SK-N-SH treated with all-trans-retinoic acid at 6 μM for 48 hours (cell line): ENCODE measurements at places on chromosomes 3 and 15.

GRCh38 chr15:72676838-72677237 is 9.1 kb downstream of the HIGD2B start:
- no peak for ATAC-seq

- peak; percentile 92 for ATAC-seq
Observed at GRCh38 chr3:172341482-172342059, 106.7 kb downstream of the GHSR start.

- ATAC-seq: no peak
Observed at GRCh38 chr3:161406594-161407555, 35.6 kb upstream of the SPTSSB start.

DNA sequence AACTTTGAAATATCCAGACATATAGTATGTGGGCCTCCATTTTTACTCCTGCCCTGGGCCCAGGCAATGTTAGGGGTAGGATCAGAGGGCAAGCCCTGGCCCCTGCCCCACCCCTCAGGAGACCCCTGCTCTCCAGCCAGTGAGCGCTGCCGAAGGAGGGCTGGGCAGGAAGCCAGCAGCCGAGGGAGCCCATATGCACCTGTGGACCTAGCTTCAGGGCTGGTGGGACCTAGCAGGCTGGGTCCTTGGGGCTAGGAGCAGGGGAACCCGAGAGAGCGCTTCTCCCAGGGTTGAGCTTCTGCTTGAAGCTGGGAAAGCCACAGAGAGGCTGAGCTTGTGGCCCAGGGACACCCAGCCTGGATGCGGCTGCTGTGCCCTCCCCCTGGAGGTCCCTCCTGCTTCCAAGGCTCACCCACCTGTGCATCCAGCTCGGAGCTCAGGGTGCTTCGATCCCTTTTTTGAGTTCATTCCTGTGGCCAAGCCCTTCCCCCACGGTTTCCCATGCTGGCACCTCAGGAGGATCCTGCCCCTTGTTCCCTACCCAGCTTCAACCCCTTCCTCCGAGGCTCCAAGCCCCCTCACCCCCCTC is 21.0 kb upstream of the CYP11A1 start:
- ATAC-seq: no peak

DNA sequence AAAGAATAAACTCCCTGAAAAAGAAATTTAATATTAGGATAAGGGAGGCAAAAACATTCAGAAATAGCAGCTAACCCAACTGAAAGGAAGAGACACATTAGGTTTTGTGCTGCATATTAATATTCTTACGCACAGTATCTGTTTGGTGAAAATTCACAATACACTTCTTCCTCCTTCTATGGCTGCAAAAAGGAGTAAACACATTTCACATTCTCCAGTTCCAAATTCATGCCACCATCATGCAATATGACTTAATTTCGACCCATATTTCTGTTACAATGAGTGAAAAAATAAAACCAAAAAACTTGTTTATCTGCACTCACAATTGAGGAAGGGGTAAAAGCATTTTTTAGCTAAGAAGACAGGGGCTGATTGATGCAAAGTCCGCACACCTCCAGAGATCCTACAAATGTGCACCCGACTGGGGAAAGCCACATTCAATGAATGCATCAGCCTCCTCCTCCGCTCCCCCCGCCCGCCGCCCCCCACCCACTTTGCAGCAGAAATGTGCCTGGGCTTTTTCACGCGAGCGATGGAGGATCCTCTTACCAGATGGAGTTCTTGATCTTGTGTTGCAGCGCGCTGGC is 1.0 kb downstream of the RFX7 start:
- ATAC-seq: 0 out of 3 replicates have a peak, but pooled peaks have one; percentile 5

- peak; percentile 40 for ATAC-seq
Observed at GRCh38 chr3:25171118-25171807, 256.8 kb upstream of the RARB start.

DNA sequence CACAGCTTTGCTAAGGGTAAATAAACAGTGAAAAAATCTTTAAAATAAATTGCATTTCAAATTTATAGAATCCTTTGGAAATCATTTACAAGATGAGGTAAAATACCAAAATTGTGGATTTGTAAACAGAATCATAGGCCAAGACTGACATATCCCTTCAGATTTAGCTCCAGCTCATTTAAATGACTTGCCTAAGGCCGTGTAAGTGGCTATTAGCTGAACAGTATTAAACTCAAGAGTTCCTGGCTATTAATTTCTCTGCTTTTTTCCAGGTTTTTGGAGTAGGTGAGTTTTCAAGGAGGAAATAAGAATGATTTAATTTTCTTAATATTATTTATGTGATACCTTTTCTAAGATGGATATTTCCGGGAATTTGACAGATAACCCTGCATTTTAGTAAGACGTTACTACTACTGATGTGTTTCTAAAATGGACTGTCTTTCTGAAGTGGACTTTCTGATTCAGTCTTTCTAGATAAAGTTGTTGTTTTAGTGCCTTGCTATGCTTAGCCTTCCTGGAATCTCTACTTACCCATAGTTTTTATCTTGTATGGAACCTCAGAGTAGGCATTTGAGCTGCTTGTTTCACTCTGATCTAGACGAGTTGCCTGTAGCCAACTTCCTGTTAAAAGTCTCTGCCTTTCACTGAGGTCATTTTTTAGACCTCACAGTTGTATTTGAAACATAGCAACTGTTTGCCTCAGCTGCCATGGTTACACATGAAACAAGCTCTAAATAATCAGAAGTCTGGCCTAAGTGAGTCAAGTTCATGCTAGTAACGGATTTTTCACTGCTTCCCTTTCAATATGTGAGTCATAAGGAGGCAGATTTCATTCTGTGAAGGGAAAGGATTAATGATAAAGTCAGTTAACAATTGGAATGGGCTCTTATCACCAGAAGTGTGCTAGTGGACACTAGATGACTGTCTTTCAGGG is 127.0 kb downstream of the KLHL25 start:
- ATAC-seq: peak; percentile 92

DNA sequence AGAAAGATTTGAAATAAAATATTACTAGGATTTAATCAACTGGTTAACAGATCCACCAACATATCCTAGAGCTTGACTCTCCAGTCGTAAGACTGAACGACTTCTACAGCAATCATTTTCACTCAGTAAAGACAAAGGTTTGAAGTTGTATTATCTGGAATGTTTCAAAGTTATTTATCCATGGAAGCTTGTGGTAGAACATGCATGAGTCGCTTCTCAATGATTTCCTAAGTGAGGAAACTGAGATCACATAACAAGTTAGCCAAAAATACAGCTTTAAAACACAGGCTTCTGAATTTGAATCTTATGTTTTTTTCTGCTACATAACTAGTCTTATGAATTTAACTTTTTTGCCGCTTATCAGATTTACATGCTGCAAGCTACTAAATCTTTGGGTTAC is 241.8 kb downstream of the FOXP1 start:
- ATAC-seq: peak; percentile 81

- no peak for ATAC-seq
Observed at GRCh38 chr3:46985588-46985987, 6.1 kb downstream of the NBEAL2 start.

DNA sequence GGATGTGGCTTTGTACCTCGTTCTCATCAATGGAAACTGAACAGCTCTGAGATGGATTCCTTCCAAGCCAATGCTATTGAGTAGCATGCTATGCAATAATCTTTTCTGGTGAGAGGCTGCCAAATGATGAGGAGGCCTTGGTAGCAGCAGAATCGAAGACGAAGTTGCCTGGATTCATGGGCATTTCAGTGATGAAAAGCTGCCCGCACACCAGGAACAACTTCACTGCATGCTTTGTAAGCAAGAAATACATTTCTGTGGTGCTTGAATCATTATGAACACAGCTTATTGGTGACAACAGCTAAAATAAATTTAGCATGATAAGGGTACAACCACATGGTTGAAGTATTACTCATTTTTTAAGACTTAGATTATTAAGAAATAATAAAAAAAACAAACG is 246.8 kb upstream of the ROBO1 start:
- ATAC-seq: no peak

GRCh38 chr15:67050062-67050461 is 15.3 kb upstream of the SMAD3 start:
- ATAC-seq: peak; percentile 19; the same call in 1 of the 3 replicates

DNA sequence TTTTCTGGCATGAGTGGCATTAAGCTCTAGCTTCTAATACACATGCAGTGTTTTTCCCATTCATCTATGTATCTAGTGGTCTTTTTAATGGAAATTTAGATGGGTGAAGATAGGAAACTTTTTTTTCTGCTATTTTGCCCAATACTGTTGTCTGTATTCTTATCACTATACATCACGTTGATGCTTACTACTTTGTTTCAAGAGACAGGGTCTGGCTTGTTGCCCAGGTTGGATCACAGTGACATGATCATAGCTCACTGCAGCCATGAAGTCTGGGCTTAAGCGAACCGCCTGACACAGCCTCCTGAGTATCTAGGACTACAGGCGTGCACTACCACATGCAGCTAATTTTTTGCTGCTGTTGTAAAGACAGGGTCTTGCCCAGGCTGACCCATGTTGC is 84.6 kb downstream of the PEAK1 start:
- peak; percentile 76 for ATAC-seq

GRCh38 chr15:100394736-100395440 is 53.1 kb upstream of the ADAMTS17 start:
- ATAC-seq: no peak

- ATAC-seq: no peak
Observed at GRCh38 chr3:141796081-141796888, 33.1 kb downstream of the GRK7 start.

- ATAC-seq: no peak
Observed at GRCh38 chr15:77975332-77976094, 102.0 kb downstream of the TBC1D2B start.
